H4 (cell line): ENCODE measurements at places on chromosomes 5 and 9. TPM values are rescaled to one million over a fixed set of nuclear protein-coding genes. Genes with fewer than 3 reads are reported as not detected.

CXXC5 gene
- 46.9 and 55.1 TPM in 2 replicates for total RNA-seq

- DNase-seq, result peak; percentile 85
Observed at GRCh38 chr5:147216552-147217154, 18.2 kb upstream of the STK32A start.

DMGDH gene
- 0.37 TPM in 1 of 2 replicates, not detected in the other for total RNA-seq

- no peak for DNase-seq
Observed at GRCh38 chr5:142650881-142651280, 35.0 kb downstream of the FGF1 start.

DNA sequence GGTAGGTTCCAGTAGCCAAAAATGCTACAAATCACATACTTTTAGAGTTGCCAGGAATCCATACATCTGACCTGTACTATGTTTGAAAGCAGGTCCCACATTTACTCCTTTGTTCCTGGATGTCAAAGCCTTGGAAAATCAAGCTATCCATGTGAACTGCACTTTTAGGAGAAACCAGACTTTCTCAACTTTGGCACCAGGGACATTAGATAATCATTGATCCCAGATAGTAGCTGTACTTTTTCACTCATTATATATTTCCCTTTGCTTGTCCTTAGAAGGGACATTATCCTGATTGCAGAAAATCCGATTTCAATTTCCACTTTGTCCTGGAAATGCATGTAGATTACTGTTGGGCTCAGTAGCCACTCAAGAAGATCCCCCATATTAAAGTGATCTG, 44.1 kb upstream of the SLC28A3 start:
- DNase-seq, result no peak
